ENCODE measurements at places on chromosomes 12 and 14.

DNA sequence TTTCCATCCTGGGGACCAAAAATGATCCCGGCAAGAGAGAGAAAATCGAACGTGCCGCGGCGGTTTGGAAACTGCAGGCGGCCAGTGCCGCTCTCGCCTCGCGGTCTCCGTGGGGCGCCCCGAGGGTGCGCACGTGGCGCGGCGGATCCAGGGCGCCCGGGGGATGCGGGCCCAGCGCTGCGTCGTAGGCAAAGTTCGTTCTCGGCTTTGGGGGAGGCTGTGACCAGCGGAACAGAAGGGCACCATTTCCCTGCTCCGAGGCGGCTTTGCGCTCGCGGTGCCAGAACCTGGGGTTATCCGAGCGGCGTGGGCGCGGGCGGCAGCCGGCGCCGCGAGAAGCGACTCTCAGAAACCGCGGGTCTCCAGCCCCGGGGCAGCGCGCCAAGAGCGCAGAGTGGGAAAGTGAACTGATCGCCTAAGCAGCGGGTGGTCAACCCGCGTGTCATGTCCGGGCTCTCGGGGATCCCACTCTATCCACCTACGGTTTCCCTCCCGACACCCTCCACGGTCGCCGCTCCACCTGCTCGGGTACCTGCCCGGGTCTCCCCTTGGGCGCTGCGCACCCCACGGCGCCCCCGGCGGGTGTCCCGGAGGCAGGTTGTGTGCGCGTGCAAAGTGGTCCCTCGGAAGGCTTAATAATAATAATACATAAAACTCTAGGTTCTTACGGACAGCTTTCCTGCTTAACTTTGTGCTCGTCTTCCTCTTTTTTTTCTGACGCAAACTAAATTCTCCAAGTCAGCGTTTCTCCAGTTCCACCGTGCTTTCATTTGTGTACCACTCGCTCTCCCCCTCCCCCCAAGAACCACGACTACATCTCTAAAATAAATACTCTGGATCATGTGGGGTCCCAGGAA is 1.2 kb downstream of the ESRRB start:
- no peak for DNase-seq

- DNase-seq = no peak
These were observed 866 bp upstream of the PITPNM2 start for GRCh38 chr12:123151457-123152454.

DNA sequence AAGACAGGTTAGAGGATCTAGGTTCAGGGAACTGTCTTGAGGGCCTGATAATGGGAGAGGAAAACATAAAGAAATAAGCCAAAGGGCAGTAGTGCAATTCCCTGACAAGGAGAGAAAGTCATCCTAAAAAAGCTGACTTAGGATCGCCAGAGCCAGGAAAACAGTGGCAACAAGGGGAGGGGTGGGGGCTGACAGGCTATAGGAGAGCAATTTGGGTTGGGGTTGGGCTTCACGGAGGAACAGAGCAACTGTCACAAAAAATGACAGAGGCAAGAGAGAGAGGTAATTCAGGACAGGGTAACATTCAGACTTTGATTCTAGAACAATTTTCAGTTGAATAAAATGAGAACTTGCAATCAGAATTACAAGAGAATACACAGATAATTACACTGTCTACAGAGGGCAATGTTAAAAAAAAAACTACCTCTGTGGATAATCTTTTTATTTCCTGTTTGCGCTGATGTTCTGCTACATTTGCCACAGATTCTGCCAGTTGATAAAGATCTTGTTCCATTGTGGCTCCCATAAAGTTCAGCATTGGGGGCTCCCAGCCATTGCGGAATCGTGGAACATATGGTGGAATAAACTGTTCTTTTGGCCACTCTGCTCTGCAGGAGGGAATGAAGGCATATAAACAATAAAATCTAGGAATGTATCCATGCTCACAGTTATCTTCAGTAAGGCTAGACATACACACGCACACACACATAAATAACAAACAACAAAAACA is 138.6 kb downstream of the EPS8 start:
- no peak for DNase-seq

GRCh38 chr12:101590383-101590782 is 4.4 kb upstream of the MYBPC1 start:
- DNase-seq = no peak

- no peak for DNase-seq
These were observed 116.0 kb upstream of the LRIG3 start for GRCh38 chr12:59036347-59036746.

DNA sequence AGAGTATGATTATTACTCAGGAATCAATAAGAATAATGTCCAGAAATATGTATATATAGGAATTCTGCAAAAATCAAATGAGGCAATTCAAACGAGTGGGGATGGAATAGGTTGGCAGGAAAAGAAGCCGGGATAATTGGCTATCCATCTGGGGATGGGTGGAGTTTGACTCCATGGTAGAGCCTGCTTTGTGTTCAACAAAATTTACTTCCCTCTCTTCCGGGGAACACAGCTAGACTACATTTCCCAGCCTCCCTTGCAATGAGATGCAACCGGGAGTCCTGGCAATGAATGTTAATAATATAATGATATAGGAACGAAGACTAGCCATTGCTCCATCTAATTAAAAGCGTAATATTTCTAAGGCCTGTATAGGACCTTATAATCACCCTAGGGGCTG is 146.6 kb downstream of the EFCAB11 start:
- no peak for DNase-seq

DNA sequence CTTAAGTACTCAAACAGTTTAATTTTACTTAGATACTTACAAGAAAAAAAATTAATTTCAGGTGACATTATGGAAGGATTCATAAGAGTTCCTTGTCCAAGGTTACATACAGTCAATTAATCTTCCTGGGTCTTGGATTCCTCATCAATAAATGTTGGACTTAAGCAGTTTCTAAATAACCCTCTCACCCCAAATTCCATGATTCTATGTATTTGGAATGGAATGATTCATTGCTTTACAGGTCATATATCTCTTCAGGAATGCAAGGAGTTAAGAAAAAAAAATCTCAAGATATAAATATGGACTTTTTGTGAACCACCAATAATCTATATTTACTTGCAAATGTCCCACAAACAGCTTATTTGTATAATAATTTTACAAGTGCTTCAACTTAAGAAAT is 84.2 kb upstream of the BMP4 start:
- DNase-seq = no peak

- DNase-seq = no peak
These were observed 9.6 kb downstream of the RDH16 start for GRCh38 chr12:56947633-56948456.

- no peak for DNase-seq
These were observed 250.1 kb downstream of the APAF1 start for GRCh38 chr12:98895086-98895651.

- DNase-seq = no peak
These were observed 133.8 kb upstream of the PMCH start for GRCh38 chr12:102331419-102331818.
